T-helper 2 cell (primary cell): ENCODE measurements at places on chromosomes 4 and X.

DNA sequence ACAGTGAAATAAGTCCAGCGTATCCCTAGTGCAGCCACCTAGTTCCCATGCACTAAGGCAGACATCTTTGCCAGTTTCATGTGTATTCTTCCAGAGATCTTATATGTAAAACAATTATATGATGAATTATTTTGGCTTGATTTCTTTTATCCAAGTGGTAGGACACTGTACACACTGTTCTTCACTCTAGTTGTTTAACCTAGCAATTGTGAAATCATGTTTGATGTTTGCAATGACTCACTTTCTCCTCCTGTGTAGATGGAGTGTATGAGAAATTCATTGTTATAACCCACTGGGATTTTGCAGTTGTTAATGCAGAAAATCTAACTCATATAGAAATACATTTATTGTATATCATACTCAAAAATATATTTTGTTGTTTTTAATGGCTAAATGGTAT, 17.5 kb upstream of the TBC1D1 start:
- no peak for DNase-seq

DNA sequence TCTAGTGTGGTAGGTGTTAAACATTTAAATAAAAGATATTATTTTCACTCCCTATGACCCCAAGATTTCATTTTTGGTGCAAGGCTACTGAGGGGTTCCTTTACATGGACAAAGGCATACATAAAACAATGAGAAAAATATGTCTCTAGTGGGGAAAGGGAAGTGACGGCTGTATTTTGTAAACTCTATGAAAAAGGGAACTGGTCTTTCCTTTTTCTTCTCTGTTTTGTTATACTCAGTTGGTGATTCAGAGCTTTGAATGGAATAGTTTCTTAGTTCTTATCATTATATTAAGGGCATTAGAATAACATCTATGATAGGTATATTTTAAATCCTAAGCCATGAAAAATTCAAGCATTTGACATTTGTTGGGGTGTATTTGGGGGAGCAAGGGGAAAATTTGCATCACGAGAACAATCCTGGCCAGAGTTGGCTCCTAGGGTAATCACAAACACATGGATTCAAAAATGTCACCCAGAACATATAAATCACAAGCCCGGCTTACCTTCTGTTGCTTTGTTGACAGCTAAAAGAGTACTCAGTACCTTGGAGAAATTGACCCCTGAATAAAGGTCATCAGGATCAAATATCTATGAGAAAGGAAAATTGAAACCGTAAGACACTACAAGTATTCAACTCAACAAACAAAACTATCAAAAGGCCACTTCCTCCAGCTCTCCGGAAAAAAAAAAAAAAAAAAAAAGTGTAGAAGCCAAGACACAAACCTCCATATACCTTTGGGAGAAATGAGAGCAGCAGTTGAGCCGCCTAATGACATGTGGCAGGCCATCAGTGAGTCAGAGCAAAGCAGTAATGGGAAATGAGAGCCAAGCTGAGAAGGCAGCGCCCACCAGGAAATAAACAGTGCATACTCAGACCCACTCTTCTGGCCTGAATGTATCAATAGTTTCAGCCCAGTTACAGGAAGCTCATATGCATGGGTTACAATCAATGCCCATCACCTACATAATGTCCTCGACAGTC, 33.4 kb downstream of the ARHGEF6 start:
- DNase-seq = no peak

DNA sequence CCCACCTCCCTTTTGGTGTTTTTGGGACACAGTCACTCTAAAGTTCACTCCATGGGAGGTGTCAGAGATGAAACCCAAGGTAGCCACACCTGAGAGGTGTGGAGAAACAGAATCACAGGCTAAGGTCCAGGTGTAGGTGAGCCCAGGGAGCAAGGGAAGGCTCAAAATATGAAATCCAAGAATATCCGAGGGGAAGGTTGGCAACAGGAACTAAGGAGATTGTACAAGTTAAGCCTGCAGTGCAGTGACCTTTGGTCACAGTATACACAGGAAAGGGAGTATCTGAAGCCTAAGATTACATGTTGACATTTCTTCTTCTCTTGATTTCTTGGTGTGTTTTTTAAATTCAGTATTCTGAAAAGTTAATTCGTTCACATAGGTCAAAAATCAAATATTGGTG, 46.5 kb downstream of the PHF8 start:
- no peak for DNase-seq

- no peak for DNase-seq
Measured at GRCh38 chr4:96652158-96652557, 812.3 kb downstream of the PDHA2 start.

DNA sequence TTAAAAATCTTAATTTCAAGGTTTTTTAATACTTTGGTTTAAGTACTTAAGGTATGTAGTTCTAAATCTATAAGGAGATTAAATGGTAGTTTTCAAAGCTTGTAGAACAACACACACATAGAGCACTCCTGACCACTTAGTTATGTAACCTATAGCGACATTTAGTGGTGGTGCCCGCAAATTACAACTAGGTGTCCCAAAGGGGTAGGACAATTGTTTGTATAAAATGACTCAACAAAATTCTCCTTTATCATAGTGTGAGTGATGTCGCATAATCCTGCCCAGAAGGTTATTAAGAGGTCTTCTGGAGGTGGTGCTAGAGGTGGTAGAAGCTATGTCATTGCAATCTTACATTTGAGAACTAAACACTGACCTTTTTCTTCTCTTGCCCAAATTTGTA, 373.0 kb upstream of the RASGEF1B start:
- no peak for DNase-seq

- DNase-seq = no peak
Measured at GRCh38 chrX:46739736-46740135, 19.2 kb downstream of the SLC9A7 start.

DNA sequence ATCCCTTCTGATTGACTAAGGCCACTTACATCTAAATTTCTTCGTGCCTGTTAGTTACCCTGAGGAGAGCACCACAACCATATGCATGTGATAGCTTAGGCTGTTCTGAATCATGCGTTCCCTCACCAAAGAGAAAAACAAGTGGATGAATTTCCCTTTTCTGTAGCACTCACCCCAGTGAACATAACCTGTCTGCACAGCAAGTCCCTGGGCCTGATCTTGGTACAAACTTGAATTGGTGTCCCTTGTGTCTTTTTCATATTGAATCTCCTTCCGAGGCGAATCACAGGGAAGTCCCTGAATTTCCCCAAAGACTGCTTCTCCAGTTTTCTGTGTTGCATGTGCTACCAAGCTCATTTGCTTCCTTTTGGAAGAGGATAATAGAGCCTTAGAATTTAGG, 100.4 kb downstream of the KLHL8 start:
- DNase-seq = no peak

GRCh38 chrX:42673301-42673810, 104.6 kb downstream of the PPP1R2C start:
- no peak for DNase-seq

DNA sequence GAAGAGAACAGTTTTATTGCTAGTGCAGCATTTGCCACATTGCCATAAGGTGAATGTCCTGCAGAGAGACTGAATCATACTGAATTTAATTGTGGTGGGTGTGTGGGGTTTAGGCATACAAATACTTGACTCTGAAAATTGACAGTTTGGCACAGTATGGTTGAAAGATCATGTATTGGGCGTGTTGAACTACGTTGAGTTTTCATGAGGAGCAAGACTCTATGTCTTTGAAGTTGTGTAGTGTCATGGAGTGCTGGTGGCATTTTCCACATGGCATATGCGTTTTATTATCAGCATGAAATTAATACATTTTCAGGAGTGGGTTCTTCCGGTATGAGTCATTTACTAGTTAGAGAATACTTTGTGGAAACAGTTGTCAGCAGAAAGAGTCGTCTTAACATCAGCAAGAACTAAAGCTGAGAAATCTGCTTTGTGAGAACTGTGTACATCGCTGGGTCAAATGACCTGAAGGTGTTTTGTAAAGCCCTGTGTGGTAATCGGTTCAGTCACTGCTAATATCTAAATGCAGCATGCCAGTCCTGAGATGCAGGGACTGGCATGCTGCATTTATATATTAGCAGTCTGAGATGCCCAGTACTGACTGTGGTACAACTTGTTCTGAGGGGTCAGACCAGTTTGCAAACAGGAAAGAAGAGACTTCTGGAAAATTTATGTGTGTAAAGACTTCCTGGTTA, 50.3 kb downstream of the ARHGAP10 start:
- no peak for DNase-seq

DNA sequence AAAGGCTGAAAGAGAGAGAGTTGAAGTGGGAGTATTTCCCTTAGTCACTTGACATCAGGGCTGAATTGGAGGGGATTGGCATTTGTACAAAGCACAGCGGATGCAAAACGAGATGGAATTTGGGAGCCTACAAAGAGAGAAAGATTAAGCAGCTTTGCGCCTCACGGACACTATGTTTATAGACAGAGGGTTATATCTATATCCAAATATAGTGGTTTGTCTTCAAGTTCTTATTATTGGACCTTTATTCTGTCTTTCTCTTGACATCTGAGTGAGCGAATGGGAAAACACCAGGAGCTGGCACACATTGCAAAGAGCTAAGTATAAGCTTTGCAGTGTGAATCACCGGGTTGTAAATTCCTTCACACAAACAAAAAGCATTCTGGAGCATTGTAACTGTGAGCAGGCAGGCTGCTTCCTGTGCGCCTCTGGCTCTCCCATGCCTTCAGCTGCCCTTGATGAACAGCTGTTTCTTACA, 500.2 kb downstream of the STIM2 start:
- DNase-seq = no peak

GRCh38 chr4:35562861-35563260, 681.5 kb downstream of the ARAP2 start:
- no peak for DNase-seq

DNA sequence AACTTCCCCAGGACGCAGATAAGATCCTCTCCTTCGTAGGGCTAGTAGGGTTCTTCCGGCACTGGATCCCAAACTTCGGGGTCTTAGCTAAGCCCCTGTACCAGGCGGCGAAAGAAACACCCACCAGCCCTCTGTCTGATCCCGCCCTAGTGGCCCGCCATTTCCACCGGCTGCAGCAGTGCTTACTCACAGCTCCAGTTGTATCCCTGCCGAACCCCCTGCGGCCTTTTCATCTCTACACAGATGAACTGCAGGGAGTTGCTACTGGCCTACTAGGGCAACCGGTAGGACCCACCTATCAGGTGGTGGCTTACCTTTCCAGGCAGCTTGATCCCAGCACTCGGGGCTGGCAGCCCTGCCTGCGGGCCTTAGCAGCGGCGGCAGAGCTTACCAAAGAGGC, 961.2 kb downstream of the RPA4 start:
- no peak for DNase-seq

GRCh38 chrX:30821116-30821515, 67.9 kb downstream of the TAB3 start:
- DNase-seq = no peak

DNA sequence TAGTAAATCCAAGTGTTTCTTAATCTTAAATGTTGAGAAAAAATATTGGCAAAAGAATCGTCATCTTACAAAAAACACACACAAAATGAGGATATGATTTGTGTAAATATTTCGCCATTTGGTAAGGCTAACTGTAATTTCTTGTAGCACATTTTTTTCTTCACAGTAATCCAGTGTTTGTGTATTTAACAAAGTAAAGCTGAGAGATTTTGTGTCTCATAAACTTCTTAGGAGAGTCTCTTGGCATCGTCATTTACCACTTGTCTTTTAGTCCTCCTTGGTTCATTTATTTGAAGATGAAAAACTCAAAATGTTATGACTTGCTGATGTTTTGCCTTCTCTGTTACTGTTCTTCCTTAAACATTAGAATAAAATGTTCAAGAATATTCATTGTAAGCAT, 326.7 kb upstream of the PITX2 start:
- DNase-seq = no peak

DNA sequence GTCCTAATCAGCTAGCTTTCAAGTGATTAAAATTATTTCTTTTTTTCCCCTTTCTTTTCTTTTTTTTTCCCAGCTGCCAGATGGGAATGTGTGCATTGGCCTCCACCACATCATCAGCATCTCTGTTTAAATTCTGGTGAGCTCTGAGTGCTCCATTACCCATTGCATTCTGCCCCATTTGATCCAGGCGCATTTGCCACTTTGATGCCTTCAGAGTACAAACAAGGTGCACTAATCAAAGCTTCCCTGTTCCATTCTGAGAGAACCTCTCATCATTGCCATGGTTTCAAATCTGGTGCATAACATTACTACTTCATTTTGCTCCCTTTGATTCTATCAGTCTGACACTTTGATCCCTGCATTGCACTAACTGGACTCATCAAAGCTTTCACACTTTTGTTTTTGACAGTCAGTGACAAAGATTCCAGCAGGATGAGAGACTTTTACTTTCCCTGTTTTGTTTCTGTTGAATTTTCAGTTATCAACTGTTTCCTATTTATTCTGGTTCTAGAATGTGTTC, 238.8 kb upstream of the PCDH10 start:
- DNase-seq = no peak

GRCh38 chr4:46931981-46932380, 22.9 kb upstream of the COX7B2 start:
- DNase-seq = no peak

DNA sequence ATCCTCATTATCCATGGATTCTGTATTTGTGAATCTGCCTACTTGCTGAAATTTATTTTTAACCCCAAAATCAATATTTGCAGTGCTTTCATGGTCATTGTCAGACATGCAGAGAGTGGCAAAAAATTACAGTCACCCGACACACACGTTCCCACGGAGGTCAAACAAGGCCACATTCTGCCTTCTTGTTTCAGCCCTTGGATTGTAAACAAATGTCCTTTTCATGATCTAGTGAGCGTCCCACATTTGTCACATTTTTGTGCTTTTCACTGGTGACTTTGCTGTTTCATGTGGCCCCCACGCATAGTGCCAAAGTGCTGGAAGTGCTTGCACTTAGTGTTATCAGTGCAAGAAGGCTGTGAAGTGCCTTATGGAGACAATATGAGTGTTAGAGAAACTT, 45.0 kb downstream of the SOD3 start:
- no peak for DNase-seq

GRCh38 chr4:76016393-76016792, 6.9 kb downstream of the CXCL10 start:
- no peak for DNase-seq

DNA sequence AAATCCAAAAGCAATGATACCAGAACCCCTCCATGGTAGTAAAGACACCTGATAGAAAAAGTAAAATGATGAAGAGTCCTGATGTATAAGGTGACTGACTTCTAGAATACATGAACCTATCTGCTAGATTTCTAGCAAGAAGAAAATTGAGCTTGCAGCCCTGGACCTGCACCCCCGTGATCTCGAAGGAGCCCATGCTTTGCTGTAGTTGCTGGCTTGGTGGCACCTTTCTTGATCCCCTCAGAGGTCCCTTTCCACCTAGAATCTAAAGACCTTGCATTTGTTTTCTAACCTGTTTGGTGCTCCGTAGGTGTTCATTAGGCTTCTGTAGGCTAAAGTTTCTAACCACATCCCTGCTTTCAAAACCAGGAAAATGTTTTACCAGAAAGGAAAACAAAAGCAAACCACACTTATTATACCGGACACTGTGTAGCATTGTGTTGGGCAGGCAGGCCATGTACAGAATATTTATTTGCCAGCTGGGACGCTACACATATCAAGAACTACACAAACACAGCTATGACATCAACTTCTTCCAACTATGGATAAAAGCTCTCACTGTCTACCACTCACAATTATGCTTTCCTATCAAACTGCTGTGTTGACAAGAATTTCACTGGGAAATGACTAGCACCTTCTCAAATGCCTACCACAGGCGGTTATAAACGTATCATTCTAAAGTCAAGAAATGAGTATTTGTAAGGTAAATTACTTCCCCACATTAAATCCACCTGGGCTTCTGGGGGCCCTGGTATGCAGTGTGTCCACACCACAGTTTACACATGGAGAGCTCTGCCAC, 316.2 kb downstream of the UNC5C start:
- no peak for DNase-seq

- no peak for DNase-seq
Measured at GRCh38 chr4:153763404-153763803, 3.6 kb upstream of the RNF175 start.
